D341Med (cell line): ENCODE measurements at places on chromosomes 4 and X.

DNA sequence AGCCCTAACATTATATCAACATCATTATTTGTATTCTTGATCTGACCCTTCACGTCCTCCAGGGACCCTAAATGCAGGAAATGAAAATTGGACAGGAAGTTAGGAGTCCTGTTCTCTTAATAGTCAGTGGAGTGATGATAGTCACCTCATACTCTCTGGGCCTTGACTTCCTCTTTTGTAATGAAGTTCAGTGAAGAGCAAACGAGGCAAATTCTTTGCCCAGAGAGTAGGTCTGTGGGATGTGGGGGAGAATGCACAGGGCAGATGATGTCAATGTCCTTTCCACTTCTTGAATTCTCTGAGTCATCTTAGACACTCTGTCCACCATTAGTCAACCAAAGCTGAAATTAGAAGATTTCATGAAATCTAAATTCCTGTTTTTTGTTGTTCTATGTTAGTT is 17.1 kb upstream of the GPRIN3 start:
- no peak for DNase-seq

DNA sequence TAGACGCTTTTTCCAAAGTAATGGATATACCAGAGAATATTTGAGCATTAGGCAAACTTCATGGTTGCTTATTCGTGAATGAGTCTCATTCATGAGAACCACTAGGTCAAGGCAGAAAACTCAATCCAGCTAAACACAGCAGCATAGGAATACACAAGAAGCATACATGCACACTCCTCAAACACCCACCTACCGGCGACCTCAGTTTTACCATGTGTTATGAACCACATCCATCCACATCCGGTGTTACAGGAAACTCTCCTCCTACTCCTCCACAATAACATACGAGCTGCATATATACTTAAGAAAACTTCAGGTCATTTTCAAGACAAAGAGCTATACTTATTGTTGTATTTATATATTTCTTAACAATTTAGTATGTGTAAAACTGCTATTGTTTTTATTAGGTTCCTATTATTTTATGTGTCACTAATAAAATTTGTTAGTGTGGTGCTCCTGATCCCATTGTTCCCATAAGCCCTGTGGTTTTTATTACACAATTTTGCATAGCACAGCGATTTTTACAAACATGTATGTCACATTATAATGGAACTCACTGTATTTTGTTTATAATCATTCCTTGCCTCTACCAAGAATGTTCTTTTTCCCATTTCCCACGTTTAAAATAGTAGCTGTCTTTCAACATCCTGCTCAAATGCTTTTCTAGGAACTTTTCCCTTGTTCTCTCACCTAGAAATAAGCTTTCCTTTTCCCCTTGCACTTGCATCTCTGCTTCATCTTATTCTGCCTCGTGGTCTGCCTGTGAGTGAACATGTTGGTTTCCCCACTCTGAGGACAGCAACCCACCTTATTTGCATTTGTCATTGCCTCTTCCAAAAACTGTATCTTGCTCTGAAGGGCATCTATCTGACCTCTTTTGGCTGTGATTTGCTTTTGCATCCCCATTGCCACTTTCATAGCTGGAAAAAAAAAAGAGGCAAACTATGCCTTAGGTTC is 48.3 kb downstream of the STBD1 start:
- no peak for DNase-seq

- no peak for DNase-seq
Measured at GRCh38 chrX:153816831-153817690, 13.3 kb downstream of the PDZD4 start.

- no peak for DNase-seq
Measured at GRCh38 chr4:36414248-36414647, 132.8 kb downstream of the DTHD1 start.

- no peak for DNase-seq
Measured at GRCh38 chr4:52579602-52580272, 79.4 kb downstream of the USP46 start.

GRCh38 chr4:145843148-145843547 is 95.5 kb downstream of the ZNF827 start:
- no peak for DNase-seq

- DNase-seq, result peak; percentile 39
Measured at GRCh38 chr4:2046031-2046961, 12.8 kb upstream of the NAT8L start.

GRCh38 chr4:173333658-173334084 is 487 bp downstream of the HMGB2 start:
- peak; percentile 79 for DNase-seq
